SK-N-SH (cell line): ENCODE measurements at places on chromosomes 11 and 22. TPM values are rescaled to one million over a fixed set of nuclear protein-coding genes. Genes with fewer than 3 reads are reported as not detected.

DNA sequence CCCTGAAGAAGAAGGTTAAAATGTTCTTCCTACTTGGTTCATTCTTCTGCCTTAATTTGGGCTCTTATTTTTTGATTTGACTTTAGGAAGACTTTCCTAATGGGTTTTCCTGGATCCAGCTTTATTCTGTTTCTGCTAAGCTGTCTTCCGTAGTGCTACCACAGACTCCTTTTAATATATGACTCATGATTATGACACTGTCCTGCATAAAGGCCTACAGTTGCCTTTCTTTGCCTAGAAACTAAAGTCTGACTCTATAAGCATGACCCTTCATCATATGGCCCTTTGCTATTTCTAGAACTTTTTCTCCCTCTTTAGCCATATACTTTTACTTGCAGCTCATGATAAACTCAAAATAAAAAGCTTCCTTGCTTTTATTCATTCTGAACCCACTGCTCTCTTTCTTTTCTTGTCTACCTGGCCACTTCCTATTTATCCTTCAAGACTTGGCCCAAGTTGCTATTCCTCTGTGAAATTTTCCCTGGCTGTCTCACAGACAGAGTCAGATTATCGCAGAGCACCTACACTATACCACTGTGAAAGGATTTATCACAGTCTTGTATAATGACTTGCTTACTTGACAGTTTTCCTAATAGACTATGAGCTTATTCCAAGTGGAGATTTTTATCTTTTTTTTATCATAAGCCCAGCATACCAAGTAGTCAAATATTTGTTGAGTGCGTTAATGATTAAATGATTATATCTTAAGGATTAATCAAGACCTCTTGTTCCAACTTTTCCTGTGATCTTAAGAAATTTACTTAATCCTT is 24.7 kb downstream of the TBCEL start:
- no peaks in the 10 kb centered on the region for H3K27me3 ChIP-seq
- no peak for DNase-seq
- no peak overlapping the region for H3K4me3 ChIP-seq
- no peak overlapping the region for H3K27ac ChIP-seq
- H3K36me3 ChIP-seq = peaks cover 35% of the 10 kb centered on the region

MLC1 gene
- polyA plus RNA-seq = not detected in 2 replicates

OR2AG2 gene
- polyA plus RNA-seq = not detected in 2 replicates

KCNA4 gene
- not detected in 2 replicates for polyA plus RNA-seq

GRCh38 chr11:110791621-110792020 is 79.4 kb upstream of the ARHGAP20 start:
- H3K36me3 ChIP-seq = no peaks in the 10 kb centered on the region
- H3K27ac ChIP-seq = no peak overlapping the region
- no peaks in the 10 kb centered on the region for H3K27me3 ChIP-seq
- DNase-seq = no peak

DNA sequence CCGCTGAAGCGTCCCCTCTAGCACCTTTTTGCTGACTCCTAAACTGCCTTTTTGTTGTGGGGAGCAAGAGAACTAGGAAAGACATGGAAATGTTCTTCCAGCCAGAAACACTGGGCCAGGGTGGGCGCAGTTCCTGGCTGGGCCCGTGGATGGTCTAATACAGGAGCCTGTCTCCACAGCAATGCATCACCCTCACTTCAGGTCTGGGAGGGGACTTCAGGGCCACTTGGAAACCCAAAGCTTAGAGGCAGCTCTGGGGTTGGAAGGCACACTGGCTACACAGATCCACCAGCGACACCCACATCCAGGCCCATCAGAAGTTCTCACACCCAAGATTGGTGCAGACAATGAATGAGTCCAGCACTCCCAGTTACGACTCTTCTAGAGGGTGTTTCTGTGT is 120.3 kb downstream of the ETS1 start:
- H3K27ac ChIP-seq = peak overlapping the region; percentile 99
- H3K4me3 ChIP-seq = no peak overlapping the region
- peaks cover 36% of the 10 kb centered on the region for H3K4me1 ChIP-seq
- H3K27me3 ChIP-seq = no peaks in the 10 kb centered on the region
- H3K36me3 ChIP-seq = peaks cover 50% of the 10 kb centered on the region

- H3K4me3 ChIP-seq = no peak overlapping the region
- no peaks in the 10 kb centered on the region for H3K36me3 ChIP-seq
- no peak for DNase-seq
- H3K27ac ChIP-seq = no peak overlapping the region
- no peaks in the 10 kb centered on the region for H3K4me1 ChIP-seq
Measured at GRCh38 chr11:32056438-32056837, 34.4 kb upstream of the RCN1 start.

KRTAP5-5 gene
- polyA plus RNA-seq = not detected in 2 replicates

OR4D10 gene
- not detected in 2 replicates for polyA plus RNA-seq

DBX1 gene
- not detected in 2 replicates for polyA plus RNA-seq

MFRP gene
- polyA plus RNA-seq = not detected in 2 replicates
